ENCODE measurements at places on chromosomes 2 and 18.
A peak's percentile ranks its signal among the peaks of the same experiment; 100 is the strongest.

DNA sequence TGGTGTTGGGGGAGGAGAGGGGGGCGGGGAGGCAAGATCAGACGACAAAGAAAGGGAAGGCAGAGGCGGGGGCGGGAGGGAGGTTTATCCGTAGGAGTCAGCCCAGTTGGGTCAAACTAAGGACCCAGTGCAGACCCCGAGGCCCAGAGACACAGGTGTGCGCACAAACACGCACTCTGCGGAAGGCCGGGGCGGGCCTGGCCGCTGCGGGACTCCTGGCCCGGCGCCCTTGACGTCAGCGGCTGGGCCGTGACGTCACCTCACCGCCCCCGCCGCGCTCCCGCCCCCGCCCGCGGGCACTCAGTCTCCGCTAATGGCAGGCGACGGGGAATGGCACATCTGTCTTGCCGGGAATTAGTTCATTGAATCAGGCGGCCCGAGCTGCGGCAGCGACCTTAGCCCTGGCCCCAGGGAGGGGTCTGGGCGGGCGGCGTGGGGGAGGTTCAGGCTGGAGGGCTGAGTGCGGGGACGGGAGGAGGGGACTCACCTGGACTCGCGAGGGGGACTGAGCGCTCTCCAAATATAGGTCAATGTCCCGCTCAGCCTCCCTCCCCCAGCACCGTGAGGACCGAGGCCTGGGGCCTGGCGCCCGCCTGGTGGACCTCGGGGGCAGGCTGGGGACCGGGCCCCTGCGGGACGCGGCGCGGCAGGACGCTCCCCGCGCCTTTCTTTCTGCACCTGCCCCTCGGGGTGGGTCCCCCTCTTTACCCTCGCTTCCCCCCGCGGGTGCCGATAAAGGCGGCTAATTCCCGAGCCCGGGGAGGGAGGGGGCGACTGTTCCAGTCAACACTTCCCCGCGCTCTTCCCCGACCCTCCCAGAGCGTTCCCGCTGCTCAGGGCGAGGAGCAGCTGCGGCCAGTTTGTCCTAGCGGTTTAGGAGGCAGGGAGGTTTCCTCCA is 15.5 kb upstream of the ECEL1 start:
- DNase-seq = peak; percentile 14

GRCh38 chr18:56358608-56359280 is 279.6 kb downstream of the TXNL1 start:
- no peak for DNase-seq

GRCh38 chr18:35804377-35804776 is 168.1 kb upstream of the RMP24 start:
- DNase-seq = no peak

DNA sequence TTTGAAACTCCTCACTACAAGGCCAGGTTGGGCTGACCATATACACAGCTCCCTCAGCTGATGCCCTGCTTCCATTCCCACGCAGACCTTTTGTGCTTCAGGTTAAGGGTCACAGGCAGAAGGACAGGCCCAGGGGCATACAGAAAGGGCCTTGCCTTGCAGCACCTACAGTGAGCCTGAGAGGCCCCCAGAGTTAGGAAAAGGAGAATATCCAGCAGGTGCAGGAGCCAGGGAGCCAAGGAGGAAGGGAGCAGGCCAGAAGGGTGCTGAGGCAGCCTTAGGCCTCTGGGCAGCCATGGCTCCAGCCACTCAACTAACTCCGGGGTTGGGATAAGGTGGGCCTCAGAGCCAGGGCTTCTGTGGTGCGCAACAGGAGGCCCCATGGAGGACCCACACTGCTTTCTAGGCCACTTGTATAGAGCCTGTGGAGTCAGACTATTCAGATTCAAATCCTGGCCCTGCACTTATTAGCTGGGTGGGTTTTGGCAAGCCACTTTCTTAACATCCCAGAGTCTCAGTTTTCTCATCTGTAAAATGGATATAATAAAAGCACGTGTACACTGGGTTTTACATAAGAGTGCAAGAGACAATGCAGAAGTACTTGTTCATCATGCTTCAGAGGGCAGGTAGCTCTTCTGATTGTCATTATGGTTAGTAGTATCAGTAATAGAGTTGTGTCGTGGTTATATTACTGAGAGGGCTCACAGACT is 214.6 kb upstream of the HAAO start:
- DNase-seq = no peak

DNA sequence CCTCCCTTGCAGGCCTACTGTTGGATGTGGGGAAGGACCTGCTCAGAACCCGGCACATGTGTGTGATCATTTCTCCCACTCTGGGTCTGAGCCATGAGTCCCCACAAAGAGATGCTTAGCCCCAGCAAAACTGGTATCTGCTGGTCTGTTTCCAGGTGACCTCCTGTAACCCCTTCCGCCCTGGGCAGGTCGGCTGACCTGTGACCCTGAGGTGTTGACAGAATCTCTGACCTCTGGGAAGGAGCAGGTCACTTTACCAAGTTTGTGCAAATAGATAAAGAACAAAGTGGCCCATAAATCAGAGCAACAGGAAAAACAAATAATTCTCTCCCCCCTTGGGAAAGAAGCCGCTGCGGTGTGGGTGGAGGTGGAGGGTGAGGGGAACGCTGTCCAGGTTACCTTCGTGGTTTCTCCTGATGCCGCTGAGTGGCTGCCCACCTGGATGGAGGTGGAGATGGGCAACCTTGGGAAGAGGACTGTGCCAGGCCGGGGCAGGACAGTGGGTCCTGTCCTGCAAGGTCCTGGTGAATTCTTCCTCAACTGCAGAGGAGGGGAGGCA is 174.0 kb upstream of the MYCN start:
- DNase-seq = no peak

DNA sequence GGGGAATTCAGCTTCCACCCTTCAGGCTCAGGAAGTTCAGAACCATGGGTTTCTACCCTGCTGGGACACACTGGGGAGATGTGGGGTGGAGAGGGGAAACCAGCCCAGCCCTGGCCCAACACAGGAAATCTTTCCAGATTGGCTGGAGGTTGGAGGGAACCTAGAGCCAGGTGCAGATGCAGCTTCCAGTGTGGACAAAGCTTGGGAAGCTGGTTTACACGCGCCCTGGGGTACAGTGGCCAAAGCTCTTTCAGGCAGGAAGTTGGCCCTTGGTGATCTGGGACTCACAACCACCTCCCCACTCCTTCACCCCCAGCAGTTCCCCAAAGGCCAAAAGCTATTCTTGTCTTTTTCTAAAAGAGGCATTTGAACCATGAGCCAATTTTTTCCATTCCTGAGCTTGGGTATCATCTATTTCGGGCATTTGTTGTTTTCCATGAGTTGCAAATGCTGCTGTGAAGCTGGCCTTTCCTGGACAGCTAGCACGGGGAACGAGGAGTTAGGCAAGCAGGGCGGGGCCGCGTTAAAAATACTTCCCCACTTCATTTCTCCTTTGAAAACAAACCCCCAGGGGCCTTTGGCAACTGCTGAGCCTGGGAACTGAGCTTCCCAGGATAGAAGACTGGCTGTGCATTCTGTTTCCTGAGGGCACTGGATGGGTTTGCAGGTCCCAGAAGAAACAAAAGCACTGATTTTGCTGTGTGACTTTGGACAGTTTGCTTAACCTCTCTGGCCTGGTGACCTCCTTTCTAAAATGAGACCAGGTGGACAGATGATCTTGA is 3.1 kb upstream of the ARID5A start:
- no peak for DNase-seq

GRCh38 chr2:152505495-152505906 is 170.5 kb downstream of the FMNL2 start:
- peak; percentile 20 for DNase-seq

DNA sequence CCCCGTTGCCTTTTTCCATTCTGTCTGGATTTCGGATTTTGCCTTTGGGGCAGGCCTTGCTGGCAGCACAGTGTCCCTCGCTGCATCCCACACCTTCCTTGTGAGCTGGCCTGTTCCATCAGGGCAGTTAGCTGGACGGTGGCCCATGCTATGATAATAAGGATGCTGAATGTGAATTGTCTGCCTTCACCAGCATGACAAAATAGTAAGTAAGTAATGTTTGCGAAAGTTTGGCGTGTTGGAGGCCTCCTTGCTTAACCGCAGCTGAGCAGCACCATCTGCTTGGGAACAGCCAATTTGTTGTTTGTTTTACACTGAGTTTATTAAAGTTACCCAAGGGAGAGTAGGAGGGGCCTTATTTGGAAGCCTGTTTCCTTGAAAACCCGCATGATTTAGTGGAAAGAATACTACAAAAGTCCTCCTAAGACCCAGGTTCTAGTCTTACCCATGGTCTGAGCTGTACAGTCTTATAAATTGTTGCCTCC is 469.7 kb upstream of the FANCL start:
- DNase-seq = no peak
